ENCODE measurements at places on chromosomes 5 and 9.

DNA sequence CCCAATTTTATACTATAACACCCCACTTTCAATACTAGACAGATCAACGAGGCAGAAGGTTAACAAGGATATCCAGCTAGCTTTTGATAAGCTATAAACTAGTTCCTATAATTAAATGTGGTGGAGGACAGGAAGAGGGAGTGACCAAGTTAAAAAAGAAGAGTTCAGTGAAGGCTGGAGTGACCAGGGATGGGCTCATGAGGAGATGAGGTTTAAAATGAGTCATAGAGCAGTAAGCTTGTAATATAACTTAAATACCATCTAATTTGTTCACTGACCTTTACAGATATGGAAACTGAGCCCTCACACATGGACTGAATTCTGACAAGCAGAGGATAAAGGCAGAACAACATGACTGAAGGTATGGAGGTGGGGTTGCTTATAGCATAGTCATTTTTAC lies 284.5 kb downstream of the SPATA31D1 start:
- no peak for DNase-seq

DNA sequence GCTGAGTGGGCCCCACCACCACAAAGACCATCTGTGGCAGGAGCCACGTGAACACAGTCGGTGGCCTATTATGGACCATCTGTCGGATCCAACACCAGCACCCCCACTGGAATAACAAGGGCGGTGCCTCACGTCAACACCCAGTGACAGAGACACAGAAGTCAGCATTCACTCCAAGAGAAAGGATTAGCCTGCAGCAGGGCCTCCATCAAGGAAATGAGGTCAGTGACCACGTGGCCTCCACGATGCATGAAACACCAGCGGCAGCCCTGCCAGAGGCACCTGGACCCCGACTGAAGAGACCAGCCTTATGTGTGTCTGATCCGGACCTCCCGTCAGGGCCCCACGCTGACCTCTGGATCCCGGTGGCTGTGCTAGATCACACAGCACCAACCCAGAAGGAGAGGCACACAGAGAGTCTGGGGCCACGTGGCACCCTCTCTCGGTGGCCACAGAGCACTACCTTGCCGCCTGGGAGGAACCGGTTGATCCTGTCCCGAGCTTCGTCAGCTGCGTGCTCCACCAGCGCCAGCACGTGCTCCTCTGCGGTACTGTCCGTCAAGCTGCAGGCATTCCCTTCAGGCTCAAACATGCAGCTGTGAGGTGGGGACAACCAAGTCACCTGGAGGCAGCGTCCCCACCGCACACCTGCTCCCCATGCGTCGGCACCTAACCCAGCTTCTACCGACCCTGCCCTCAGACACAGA lies 9.0 kb downstream of the BRD9 start:
- no peak for DNase-seq

DNA sequence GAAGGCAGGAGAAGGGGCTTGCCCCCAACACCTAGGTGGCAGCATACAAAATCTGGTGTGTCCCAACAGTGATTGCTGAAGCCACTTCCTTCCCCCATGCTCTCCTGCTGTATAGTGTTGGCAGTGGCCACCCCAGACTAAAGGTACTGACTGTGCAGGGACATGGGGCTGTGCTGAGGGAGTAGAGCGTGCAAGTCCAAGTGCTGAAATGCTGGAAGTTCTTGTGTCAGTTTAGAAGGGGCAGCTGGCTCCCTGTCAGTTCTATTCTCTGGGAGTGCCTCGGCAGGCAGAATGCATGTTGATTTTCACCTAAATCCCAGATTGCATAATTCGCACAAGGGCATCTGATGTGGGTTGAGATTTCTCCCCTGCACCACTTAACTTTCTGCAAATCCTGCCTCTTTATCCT lies 68.6 kb downstream of the GDNF start:
- DNase-seq: no peak

DNA sequence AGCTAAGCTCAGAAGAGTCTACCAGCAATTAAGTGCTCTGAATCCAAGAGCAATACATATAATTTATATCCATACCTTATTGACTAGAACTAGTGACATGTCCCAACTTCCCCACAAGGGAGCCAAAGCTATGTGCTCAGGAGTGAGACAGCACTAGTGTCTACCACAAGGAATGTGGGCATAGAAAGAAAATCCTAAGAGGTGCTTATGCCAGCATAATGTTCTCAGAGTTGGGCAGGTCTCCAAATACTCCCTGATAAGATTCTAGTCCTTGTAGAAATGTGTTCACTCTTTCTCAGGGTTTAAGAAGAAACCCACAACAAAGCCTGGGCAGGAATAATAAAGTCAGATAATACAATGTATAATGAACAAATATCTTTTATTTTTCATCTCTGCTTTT lies 275.1 kb downstream of the BRINP1 start:
- DNase-seq: no peak

- DNase-seq: no peak
These were observed 8.8 kb upstream of the WDR5 start for GRCh38 chr9:134127065-134127580.

GRCh38 chr9:13860946-13861640 lies 452.8 kb downstream of the NFIB start:
- DNase-seq: no peak

- DNase-seq: no peak
These were observed 43.8 kb upstream of the PLEKHG4B start for GRCh38 chr5:48192-48591.

DNA sequence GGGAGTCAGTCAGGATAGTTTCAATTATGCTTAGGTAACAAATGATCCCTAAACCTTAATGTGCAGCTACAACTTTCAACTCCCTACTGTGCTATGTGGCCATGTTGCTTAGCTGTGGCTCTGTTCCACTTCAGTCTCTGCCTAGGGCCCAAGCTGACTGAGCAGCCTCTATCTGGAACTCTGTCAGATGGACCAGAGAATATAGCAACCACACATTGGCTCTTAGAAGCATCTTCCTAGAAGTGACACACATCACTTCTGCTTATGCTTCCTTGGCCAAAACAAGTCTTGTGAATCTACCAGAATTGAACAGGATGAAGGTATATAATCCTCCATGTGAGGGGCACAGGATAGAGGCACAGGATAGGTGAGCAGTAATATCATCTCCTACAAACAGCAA lies 36.7 kb upstream of the TNC start:
- DNase-seq: no peak

GRCh38 chr5:110040178-110040577 lies 350.5 kb downstream of the MAN2A1 start:
- no peak for DNase-seq

GRCh38 chr5:55146080-55146479 lies 13.9 kb upstream of the GPX8 start:
- DNase-seq: no peak

- no peak for DNase-seq
These were observed 261.5 kb upstream of the CCNH start for GRCh38 chr5:87674235-87674634.

GRCh38 chr5:60802226-60802625 lies 41.8 kb downstream of the ELOVL7 start:
- DNase-seq: no peak

- DNase-seq: no peak
These were observed 49.8 kb downstream of the PRRC1 start for GRCh38 chr5:127567026-127567768.

Measured in AG04449 (cell line).